ENCODE measurements at places on chromosomes 12 and 14. TPM values are rescaled to one million over a fixed set of nuclear protein-coding genes. Genes with fewer than 3 reads are reported as not detected.

DNA sequence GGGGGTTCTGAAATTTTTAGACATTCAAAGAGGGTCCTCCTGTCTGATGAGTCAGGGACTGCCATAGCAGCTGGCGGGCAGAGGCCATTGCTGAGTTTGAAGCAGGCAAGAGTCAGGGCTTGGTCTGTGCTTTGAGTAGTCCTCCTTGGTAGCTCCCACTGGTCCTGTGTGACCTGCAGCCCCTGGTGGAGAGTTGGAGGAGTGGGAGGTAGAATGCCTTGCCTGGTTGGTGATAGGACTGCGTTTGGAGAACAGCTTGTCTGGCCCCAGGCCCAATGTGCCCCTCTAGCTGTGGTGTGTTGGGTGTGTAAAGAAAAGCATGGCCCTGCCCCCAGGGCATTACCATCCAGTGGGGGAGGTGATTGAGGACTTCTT is 116.7 kb downstream of the BEGAIN start:
- DNase-seq, result no peak

DNA sequence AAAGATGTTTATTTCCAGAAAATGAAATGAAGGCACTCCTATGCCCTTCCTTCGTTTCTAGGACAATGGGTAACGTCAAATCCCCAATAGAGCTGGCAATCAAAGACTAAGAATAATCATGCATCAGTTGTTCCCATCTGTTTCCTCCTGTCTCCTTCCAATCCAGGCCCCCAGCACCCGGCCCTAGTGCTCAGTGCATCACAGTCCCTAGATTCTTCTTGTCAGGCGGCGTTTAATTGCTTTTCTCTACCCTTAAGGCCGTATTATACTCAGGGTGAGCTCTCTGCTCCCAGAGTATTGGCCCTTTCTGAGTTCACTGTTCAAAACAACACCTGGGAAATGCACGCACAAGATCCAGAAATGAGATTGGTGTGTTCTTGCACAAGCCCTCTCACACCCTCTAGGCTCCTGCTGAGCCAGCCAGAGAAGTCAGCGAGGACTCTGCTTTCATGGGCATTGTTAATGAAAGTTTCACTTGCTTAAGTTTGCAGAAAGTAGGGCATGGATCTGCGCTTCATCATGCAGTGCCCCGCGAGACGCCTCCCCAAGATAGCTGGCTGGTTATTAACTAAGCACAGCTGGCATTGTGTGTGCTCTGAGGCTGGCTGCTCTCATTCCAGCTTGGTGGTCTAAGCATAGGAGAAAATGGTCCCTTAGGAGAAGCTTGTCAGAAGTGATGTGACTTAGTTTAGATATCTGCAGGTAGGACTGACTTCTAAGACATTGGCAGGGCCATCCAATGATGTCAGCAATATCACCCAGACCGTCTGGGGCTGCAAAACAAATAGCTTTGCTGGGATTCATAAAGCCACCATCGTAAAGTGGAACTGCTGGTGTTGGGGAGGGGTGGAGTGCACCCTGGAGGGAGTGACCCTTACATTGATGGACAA is 28.7 kb downstream of the CRACR2A start:
- DNase-seq, result no peak

ETFRF1 gene
- total RNA-seq, result 21.3 TPM

BCL11B gene
- total RNA-seq, result 1.3 TPM
